ENCODE measurements at places on chromosomes 16 and 17.
A peak's percentile ranks its signal among the peaks of the same experiment; 100 is the strongest.

GRCh38 chr17:42135664-42136653 lies 13.4 kb downstream of the HSPB9 start:
- DNase-seq, result no peak

DNA sequence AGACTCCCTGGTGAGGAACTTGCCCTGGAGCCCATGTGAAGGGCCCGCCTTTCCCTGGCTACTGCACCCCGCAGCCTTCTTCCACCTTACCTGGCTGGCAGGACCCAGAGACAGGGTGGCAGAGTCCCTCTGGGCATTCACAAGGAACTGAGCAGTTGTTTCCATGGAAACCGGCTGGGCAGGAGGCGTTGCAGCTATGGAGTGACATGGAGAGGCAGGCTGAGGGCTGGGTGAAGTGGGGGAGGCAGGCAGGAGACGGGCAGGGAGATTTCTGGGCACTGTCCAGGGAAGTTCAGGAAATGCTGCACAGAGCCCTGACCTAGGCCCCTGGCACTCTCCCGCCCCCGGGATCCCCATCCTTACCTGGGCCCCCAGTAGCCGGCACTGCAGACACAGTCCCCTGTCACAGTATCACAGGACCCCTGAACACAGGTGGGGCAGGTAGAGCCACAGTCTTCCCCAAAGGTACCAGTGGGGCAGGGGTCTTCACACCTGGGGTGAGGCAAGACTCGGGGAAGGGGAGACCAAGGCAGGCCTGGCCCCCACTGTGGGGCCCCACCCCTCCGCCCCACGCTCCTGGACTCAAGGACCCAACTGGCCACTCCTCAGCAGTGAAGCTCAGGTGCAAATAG lies 5.9 kb downstream of the SCARF1 start:
- no peak for DNase-seq

DNA sequence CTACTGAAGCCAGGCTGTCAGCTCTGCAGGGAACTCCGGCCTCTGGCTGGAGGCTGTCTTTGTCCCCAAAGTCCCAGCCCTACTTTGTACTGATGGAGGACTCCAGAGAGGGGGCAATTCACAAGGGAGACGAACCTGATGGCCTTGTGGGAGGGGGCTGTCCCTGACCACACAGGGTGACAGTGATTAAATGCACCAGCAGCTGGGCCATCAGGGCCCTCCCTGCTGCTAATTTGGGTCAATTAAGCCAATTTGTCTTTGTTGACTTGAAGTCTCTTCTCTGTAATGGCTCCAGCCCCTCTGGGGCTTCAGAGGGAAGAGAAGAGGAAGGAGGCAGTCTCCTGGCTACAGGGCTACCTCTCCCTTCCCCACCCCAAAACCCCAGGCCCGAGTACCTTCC lies 22.0 kb downstream of the TMEM132E start:
- no peak for DNase-seq

GRCh38 chr16:57019746-57020145 lies 30.4 kb downstream of the NLRC5 start:
- no peak for DNase-seq

DNA sequence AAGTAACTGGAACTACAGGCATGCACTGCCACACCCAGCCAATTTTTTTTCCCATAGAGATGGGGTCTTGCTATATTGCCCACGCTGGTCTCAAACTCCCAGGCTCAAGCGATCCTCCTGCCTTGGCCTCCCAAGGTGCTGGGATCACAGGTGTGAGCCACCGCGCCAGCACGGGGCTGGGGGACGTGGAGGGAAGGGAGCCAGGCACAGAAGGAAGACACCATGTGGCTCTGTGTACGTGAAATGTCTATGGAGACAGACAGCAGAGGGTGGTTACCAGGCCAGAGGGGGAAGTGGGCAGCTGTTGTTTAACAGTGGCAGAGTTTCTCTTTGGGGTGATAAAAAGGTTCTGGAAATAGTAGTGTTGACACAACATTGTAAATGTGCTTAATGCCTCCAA lies 4.6 kb upstream of the PIEZO1 start:
- DNase-seq, result no peak

- DNase-seq, result no peak
Measured at GRCh38 chr16:68779891-68780290, 42.8 kb downstream of the CDH1 start.

DNA sequence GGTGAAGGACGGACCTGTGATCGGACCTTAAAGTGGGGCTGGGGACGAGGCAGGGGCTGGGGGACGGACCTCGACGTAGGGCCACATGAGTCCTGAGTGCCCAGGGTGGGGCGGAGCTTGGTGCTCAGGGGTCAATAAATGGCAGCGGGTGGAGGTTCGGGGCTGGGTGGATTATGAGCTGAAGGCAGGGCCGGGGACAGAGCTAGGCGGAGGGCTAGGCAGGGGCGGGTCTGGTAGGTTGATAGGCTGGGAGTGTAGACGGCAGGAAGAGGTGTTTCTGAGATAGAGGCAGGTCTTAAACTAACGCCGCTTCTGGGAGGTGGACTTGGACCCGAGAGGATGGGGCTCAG lies 733 bp downstream of the CHRNB1 start:
- DNase-seq, result no peak

DNA sequence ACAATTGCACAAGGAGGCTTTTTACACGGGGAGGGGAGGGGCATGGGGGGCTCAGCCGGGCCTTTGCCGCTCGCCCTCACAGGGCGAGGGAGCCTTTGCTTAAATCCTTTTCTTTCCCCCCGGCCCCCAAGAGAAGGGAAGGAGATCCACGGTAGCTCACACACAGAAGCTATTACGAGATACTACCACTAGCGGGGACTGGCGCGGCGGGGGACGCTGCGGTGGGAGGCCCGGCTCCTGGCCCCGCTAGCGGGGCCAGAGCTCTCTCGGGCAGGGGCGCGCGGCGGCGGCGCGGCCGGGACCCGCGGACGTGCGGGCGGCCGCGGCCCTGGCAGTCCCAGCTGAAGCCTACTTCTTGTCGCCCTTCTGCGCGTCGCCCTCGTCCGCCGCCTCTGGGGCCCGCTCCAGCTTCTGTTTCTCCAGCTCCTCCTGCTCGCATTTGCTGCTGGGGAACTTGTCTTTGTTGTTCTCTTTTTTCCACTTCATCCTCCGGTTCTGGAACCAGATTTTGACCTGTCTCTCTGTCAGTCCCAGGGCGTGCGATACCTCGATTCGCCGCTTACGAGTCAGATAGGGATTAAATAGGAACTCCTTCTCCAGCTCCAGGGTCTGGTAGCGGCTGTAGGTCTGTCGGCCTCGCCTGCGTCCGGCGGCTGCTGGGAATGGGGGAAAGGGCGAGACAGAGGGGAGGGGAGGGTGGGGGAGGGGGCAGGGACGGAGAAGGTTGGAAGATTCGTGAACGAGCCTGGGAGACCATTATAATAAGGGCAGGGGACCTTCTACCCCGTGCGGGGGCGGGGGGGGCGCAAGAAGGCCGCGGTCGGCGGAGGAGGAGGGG lies 2.0 kb downstream of the HOXB8 start:
- no peak for DNase-seq

DNA sequence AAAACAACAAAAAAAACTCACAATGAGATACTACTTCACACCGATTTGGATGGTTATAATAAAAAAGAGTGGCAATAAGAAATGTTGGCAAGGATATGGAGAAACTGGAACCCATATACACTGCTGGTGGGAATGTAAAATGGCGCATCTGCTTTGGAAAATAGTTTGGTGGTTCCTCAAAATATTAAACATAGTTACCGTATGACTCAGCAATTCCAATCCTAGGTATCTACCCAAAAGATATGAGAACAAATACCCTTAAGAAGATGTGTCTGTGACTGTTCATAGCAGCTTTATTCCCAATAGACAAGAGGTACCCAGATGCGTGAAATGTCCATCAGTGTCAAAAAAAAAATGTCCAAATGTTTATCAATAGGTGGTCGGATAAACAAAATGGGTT lies 7.2 kb downstream of the CPPED1 start:
- no peak for DNase-seq

- no peak for DNase-seq
Measured at GRCh38 chr17:6681671-6682070, 30.1 kb downstream of the C17orf100 start.

- DNase-seq, result no peak
Measured at GRCh38 chr17:43679401-43679800, 17.7 kb upstream of the MEOX1 start.

GRCh38 chr16:9868606-9869149 lies 313.6 kb downstream of the GRIN2A start:
- no peak for DNase-seq

GRCh38 chr17:72804949-72805707 lies 287.4 kb downstream of the SLC39A11 start:
- DNase-seq, result no peak

- DNase-seq, result no peak
Measured at GRCh38 chr17:56806949-56807348, 26.8 kb downstream of the C17orf67 start.

DNA sequence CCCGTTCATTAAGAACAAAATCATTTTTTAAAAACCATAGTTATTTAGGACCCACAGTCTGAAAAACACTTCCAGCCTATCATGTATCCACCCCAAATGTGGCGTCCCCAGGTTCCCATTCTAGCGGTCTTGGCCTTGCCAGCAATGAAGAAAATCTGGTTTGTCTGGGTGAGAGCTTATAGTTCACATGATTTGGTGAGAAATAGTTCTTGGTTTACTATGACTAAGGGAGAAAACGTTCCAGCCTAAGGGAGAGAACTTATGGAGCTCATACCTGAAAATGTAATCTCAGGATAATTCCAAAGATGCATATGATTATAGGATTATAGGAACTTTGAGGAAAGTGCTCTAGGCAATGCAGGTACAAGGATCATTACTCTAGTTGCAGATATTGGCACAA lies 4.8 kb downstream of the MARVELD3 start:
- no peak for DNase-seq

DNA sequence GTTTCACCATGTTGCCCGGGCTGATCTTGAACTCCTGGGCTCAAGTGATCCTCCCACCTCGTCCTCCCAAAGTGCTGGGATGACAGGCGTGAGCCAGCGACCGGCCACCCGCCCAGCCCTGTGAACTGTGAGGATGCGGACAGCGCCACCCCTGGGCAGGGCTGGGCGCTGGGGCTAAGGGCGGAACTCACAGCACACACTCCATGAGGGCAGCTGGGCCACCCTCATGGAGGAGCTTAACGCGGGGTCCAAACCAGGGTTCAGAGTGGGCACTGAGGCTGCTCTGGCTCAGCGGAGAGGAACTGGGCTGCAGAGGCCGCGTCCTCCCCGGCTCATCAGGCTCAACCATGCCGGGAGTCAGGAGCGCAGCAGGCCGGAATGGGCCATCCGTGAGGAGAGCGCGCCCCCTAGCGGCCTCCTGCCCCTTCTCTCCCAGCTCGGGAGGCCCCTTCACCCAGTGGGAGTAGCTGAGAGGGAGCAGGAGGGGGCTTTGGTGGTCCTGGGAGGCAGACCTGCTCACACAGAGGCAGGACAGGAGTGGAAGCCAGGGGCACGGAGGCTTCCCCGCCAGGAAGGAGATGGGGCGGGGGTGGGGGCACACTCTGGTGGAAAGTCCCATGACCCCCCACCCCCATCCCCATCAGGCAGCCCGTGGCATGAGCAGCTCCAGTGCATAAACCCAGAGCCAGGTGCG lies 13.8 kb downstream of the CORO7 start:
- DNase-seq, result no peak

- DNase-seq, result peak; percentile 8
Measured at GRCh38 chr17:51860954-51861561, 297.5 kb downstream of the CA10 start.

DNA sequence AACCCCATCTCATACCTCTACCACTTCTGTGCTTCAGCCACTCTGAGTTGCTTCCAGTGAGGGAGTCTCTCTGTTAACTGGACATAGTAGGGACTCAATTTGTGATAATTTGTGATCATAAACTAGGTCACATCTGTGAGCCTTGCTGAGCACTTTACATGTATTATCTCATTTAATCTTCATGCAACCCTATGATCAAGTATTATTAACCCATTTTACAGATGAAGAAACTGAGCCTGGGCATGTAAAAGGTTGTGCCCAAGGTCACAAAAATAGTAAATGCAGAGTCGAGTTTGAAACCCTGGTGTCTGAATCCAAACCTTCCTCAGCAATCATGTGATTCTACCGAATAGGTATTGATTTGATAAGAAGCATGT lies 18.6 kb downstream of the PDP2 start:
- no peak for DNase-seq

GRCh38 chr17:68403122-68403521 lies 54.2 kb downstream of the WIPI1 start:
- no peak for DNase-seq

- no peak for DNase-seq
Measured at GRCh38 chr17:78372841-78373240, 5.6 kb upstream of the PGS1 start.

DNA sequence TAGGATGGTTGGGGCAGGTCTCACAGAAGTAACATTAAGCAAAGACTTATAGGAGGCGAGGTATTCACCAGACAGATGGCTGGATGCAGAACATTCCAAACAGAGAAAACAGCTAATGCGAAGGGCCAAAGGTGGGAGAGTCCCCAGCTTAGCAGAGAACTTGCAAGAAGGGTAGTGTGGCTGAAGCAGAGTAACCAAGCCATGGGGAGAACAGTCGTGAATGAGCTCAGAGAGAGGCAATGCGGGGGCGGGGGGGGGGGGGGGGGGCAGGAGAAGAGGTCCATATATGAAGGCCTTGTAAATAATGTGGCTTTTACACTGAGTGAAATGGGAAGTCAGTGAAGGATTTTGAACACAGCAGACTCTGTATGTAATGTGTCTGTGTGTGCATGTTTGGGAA lies 81.3 kb downstream of the SMG6 start:
- DNase-seq, result no peak

GRCh38 chr17:59376506-59376905 lies 45.1 kb downstream of the YPEL2 start:
- DNase-seq, result no peak

- no peak for DNase-seq
Measured at GRCh38 chr16:66598111-66598510, 6.4 kb upstream of the CMTM3 start.

DNA sequence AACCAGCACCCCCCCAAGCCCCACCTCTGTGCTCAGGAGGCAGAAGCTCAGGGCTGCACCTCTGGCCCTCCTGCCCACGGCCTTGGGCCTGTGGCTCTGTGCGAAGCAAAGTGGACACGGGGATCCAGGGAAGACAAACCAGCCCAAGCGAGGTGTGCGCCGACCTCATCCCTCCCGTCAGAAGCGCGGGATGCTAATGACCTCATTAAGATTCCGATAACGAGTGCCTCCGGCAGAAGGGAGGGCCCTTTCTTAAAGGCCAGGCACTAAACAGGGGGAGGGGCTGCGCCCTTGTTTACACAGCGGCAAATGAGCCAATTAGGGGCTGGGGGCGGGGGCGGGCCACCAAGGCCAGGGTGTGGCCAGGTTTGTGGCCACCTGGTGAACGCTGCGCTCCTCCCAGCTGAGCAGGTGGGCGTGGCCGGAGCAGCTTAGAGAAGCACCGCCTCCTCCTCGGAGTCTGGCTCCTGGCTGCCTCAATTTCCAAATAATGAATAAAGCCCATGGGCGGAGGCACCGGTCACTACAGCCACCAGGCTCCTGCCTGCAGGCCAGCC lies 3.2 kb downstream of the CBX4 start:
- no peak for DNase-seq

GRCh38 chr16:49939495-49939894 lies 83.6 kb upstream of the ZNF423 start:
- DNase-seq, result no peak

DNA sequence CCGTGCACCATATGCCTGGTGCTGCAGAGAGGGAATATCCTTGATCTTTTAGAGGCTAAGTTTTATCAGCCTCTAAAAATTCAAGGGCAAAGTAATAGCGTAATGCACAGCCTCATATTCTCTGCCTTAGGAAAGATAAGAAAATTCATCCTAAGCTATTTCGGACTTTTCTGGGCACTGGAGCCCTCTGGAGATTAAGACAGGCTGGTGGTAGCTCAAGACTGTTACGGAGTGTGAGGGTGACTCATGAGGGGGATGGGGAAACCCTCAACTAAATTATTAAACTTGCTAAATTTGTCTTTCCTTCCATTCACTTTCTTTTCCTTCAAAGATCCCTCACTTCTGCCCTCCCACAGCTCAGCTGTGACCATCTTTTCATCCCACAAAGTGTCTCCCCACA lies 73.3 kb downstream of the RPH3AL start:
- no peak for DNase-seq
